ENCODE measurements at places on chromosomes 13 and 19.
A peak's percentile ranks its signal among the peaks of the same experiment; 100 is the strongest.

DNA sequence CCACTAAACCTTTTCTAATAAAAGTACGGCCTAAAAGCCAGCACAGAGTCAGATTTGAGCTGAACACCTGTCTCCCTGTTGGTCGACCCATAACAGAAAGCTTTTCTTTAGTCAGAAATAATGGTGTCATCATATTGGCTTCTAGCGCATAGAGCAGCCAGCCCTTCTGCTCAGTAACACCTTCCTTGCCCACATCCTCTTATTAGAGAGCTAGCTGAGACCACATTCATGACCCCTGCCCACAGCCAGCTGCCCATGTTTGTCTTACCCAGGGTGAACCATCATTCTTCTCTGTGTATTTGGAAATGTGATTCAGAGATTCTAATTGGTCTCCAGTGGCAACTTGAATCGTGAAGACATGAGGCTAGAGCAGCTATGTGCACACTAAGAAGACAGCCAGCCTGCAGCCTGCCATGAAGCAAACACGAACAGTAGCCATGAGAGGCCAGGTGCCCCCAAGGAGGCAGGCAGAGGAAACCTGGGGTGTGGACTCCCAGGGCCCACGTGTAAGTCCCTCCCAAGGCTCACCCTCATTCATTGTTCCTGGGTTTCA is 82.3 kb upstream of the PDCD5 start:
- DNase-seq, result peak; percentile 22

DNA sequence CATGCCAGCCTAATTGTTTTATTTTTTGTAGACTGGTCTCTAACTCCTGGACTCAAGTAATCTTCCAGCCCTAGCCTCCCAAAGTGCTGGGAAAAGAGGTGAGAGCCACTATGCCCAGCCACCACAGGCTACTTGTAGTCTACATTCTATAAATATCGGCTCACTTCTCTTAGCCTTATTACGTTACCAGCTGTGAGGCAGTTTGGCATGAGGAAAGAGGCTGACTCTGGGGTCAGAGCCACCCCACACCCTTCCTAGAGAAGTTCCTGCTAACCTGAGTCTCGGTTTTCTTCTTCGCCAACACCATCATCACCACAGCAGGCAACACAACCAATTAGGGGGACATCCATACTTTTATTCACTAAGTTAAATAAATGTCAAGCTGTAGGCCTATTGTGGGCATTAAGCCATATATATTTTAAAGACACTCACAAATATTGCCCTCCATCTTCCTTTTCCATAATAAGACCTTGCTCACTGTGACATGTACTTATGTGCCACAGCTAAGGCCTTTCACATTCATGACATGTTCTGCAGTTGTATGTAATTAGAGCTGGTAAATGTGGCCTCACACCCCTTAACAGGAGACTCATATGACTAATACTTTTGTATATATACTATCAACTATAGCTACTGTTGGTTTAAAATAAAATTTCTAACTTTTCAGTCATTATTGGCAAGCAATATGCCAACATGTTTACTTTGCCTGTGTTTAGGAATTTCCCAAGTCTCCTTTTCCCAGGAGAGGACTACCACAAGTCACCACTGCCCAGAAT is 5.7 kb downstream of the SLC25A30 start:
- DNase-seq, result no peak

GRCh38 chr13:78258304-78258703 is 339.7 kb upstream of the EDNRB start:
- no peak for DNase-seq

DNA sequence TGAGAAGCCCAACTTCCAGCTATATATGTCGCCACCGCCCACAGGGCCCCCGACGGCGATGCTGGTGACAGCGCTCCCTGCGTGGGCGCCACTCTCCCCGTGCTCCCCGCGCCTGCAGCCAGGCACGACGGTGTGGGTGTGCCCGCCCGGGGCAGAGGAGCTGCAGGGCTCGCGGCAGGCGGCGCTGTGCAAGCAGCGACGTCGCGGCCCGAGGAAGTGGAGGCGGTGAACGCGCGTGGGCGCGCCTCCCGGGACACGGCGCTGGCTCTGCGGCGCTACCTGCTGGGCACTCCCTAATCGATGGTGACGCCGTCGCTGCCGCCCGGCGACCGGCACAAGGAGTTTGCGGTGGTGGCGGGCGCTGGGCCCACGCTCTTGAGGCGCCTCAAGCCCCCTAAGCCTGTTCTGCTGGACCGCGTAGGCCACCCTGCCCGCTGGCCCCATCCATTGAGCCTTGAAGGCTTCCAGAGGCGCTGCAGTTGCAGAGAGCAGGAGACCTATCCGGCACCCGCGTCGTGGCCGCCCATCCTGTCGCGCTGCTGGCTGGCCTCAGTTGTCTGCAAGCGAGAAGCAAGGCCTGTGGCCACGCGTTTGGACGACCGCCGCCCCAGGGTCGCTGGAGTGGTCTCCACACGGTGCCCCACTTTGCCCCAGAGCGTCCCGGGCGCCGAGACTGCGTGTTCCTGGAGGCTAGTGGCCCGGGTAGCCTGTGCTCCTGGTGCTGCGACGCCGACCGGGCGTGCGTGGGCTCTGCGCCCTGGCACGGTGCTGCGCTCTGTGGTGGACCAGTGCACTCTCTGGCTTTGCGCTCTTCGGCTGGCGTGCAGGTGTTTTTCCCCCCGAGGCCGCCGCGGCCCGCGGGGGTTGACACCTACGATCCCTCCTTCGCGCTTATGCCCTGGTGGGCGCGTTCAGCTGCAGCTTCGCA is 23.1 kb downstream of the LRFN3 start:
- peak; percentile 82 for DNase-seq

DNA sequence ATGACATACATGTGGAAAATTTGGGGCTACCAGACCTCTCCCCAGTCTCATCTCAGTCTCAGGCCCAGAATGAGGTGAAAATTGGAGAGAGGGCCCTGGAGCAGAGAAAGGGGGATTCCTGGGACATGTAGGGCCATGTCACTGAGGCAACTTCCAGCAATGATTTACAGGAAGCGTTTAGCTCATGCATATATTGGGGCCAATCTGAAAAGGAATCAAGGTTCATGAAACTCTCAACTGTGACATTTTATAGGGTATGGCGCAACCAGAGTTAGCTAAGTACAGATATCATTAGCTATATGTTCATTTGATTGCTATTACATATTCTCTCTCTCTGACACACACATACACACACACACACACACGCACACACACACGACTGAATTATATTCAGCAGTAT is 86.3 kb downstream of the RNASEH2B start:
- no peak for DNase-seq

- no peak for DNase-seq
These were observed 493 bp upstream of the LHFPL6 start for GRCh38 chr13:39603424-39603947.

DNA sequence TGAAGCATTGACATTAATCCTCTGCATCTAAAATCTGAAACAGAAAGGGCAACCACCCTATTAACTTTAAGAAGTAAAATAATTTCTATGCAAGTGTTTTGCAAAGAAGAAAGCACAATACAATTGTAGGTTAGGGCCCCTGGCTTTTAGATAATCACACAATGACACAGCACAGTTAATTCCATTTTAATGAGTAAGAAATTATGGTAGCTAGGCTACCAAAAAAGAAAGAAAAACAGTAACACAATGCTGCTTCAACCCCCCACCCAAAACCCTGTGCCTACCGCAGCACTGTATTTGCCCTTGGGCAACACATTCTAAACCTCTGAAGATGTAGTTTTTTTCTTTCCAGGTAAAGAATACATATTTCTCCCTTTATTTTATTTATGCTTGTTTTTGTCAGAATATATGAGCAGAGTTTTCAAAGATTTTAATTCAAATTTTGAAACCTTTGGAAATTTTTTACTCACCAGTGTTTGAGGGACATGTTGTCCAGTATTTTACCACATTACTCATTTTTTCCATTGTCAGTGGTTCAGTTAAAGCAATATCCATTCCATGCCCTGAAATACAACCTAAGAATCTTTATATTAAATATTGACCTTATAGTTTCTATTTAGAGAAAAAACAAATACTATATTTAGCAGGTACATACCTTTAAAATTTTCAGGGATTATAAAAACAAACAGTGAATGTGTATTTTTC is 21.1 kb downstream of the SOHLH2 start:
- DNase-seq, result no peak

- DNase-seq, result no peak
These were observed 99.7 kb downstream of the SPACA7 start for GRCh38 chr13:112475889-112476288.

DNA sequence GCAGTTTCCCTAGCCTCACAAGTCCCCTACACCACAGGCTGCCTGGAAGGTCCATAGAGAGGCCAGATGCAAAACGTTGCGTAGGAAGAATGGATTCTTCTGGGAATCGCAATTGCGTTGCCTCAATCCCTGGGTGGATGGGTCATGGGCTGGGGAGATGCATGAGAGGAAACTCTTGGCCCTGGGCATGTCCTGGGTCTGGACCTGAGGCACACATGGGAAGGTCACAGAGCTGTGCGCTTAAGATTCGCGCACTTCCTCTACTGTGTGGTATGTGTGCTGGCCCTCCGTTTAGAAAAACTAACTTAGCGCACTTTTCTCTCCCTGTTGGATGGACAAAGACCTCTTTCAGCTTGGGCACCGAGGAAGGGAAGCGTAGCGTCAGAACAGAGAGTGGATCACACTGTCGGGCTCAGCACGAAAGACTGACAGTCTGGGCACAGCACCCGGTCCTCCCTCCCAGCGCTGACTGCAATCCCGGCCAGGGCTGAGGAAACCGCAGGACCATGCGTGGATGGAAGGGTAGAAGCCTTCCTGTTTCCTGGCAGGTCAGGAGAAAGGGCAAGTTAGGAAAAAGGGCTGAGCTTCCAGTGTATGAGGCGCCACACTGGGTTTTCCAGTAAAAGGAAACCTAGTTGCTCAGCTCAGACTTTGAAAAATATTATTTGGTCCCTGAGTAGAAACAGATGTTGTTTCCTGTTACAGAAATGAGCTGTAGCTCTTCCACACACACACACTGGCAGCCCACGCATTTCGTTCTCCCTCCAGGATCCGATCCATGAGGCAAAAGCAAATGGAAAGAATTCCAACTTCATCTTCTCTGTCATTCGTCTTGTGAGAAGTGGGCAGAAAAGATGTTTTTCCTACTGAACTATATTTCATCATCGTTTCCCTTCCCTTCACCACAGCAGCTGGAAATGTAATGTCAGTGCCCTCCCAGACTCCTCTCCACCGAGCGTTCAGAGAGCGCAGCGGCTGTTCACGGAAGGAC is 86.0 kb downstream of the ING1 start:
- DNase-seq, result no peak

DNA sequence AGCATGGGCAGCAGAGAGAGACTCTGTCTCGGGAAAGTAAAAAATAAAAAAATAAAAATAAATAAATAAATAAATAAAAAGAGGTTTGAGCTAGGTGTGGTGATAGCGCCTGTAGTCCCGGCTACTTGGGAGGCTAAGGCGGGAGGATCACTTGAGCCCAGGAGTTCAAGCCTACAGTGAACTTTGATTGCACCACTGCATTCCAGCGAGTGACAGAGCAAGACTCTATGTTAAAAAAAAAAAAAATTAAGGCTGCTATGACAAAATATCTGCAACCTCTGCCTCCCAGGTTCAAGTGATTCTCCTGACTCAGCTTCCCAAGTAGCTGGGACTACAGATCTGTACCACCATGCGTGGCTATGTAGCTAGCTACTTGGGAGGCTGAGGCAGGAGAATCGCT is 3.2 kb upstream of the DENND1C start:
- DNase-seq, result no peak

GRCh38 chr19:17490411-17490810 is 20.1 kb downstream of the SLC27A1 start:
- DNase-seq, result peak; percentile 30

DNA sequence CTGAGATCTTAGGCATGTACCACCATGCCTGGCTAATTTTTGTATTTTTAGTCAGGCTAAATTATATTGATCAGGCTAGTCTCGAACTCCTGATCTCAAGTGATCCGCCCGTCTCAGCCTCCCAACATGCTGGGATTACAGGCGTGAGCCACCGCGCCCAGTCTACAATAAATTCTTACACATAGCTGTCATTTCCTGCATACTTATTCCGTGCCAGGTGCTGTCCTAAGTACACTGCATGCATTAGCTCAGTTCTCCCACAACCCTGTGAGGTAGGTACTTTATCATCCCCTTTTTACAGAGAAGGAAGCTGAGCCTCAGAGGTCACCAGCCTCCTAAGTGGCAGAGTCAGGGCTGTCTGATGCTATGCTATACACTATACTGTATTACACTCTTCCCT is 7.2 kb upstream of the RHPN2 start:
- no peak for DNase-seq

- DNase-seq, result no peak
These were observed 15.5 kb downstream of the DPP9 start for GRCh38 chr19:4707956-4708650.

All from CD4-positive, alpha-beta T cell treated with Interleukin-15 for 4 hours (primary cell).